ENCODE measurements at places on chromosomes 16 and 17. TPM values are rescaled to one million over a fixed set of nuclear protein-coding genes. Genes with fewer than 3 reads are reported as not detected.

GRCh38 chr17:18860161-18860972 is 2.4 kb downstream of the PRPSAP2 start:
- DNase-seq: no peak

GRCh38 chr16:86353148-86353547 is 157.2 kb upstream of the FOXF1 start:
- DNase-seq: no peak

Gene CMTR2
- 23.4 TPM for polyA plus RNA-seq

DNA sequence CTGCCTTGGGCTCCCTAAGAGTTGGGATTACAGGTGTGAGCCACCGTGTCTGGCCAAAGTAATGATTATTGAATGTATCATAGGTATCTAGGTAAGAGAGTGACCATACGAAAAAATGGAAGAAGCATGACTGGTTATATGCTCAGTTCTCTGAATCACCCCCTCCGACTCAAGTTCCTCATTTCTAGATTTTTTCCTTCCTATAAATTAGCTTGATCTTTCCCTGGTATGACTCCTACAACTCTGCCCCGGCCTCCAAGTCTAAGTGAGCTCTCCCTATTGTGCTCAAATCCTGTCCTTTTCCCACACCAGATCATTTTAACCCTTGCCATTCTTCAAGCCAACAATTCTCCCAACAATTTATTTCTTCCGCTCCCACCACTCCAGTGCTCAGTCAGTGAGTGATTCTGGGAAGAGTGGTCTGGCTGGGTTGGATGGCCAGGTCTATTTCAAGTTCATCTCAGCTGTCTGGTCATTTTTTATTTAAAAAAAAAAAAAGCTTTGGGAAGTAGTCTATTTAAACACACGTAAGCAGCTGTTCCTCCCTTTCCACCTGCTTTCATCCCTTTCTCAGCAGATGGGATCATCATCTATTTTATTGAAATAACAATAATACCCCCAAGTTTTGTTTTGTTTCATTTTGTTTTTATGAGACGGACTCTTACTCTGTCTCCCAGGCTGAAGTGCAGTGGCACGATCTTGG is 120.2 kb upstream of the HS3ST2 start:
- DNase-seq: no peak

GRCh38 chr17:50676065-50676975 is 31.4 kb downstream of the ANKRD40 start:
- no peak for DNase-seq

DNA sequence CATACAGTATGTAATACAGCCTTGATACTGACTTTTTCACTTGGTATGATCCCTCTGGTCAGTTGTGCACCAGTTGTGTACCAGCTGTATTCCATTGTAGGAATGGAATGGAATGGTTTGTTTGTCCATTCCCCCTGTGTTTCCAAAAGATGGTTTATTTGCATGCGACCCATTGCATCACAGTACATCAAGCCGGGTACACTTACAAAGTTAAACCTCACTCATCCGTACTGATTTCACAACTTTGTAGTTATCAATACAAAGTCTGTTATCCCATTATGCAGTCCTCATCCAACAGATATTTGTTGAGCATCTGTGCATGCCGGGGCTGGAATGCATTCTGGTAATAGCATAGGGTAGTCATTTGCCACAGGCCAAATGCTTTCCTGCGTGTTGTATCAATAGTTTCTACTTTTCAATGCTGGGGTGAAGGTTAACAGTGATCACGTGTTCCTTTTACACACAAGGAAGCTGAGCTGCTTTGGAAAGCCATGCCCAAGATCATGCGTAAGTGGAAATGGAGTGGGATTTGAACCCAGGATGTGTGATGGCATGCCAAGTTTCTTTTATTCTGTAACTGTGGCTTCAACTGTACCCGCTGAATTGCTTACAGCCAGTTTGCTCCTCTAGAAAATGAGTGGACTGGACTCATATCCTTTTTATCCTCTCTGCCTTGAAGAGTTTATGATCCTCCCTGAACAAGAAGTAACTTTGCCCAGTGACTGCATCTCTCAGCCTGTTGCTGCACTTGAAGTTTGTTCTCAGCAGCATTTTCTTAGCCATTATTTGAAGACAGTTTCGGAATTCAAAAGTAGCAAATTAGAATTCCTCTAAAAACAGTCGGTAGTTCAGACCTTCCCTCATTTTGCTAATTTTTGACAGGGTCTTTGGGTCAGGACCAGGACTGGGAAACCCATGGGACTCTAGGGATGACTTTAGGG is 228.5 kb downstream of the CCDC182 start:
- DNase-seq: no peak

GRCh38 chr16:3096362-3096761 is 2.7 kb downstream of the ZSCAN10 start:
- no peak for DNase-seq

GRCh38 chr16:47054306-47054705 is 80.8 kb upstream of the DNAJA2 start:
- DNase-seq: no peak

DNA sequence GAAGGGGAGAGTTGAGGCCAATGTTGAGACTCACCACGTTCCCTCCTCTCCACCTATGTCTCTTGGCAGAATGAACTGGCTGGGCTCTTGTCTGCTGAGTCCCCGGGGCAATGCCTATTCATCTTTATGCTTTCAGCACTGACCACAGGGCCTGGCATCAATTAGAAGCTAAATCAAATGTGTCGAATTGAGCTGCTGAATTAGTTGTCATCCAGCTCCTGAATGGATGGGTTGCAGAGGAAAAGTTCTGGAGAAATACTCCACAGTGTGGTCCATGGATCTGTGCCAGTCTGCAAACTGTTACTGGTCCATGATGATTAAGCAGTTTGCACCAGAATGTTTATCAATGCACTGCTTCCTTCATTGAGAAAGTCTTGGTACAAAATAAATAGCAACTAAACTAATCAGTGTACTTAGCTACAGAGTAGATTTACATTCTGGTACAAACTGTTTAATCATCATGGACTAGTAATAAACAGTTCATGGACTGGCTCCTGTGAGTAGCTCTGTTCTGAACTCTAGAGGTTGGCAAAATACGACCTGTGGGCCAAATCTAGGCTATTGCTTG is 4.6 kb downstream of the CNGB1 start:
- DNase-seq: no peak

GRCh38 chr17:31698751-31699150 is 160.3 kb downstream of the COPRS start:
- DNase-seq: no peak

Gene EIF1
- polyA plus RNA-seq: 836 TPM

Gene KRTAP2-1
- polyA plus RNA-seq: not detected

Gene TBX21
- 0.15 TPM for polyA plus RNA-seq

DNA sequence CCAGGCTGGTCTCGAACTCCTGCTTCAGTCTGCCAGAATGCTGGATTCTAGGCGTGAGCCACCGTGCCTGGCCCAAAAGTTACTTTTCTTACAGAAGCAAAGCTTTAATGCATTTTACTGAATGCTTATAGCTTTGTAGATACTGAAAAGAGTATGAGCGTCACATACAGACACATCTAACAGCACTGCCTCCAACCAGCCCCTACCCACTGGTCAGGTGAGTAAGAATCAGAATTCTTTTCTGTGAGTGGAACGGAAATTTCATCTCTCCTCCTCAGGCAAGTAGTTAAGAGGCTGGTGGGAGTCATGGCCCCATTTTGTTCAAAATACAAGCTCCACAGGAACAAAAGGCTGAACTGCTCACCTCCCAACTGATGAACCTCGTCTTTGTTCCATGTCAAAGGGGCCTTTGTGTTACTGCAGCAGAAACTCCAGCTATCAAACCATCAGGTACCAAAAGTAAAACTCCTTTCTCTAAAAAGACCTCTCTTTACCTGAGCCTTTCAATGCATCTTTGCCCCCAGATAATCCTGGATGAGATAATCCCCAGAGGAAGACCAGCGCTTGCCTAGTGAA is 92.4 kb upstream of the RPH3AL start:
- DNase-seq: no peak

- DNase-seq: no peak
These were observed 5.9 kb downstream of the CA5A start for GRCh38 chr16:87930456-87930855.

- no peak for DNase-seq
These were observed 239.1 kb downstream of the GRIN2A start for GRCh38 chr16:9943121-9943520.

Gene MPP3
- polyA plus RNA-seq: 5.8 TPM

GRCh38 chr17:60253048-60253447 is 103.3 kb downstream of the CA4 start:
- DNase-seq: no peak

Gene CRHR1
- polyA plus RNA-seq: not detected

- DNase-seq: no peak
These were observed 82.2 kb downstream of the MYO1D start for GRCh38 chr17:32794533-32795246.

Gene CCDC92B
- 0.35 TPM for polyA plus RNA-seq

DNA sequence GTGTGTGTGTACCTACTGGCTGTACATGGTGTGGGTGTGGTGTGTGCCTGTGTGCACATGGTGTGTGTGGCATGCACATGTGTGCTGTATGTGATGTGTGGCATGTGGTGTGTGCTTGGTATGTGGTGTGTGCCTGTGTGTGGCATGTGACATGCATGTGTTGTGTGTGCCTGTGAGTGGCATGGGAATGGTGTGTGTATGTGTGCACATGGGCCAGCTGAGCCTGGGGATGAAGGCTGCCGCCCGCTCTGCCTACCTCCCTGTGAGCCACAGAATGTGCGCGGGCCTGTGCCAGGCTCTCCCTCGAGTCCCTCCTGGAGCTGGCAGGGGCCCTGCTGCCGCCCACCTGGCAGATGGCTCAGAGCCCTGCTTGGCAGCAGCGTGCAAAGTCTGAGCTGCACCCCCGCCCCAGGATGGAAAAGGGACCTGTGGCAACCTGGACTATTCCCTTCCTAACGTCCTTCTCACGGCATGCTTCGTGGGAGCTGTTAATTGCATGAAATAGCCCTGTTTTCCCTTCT is 9.3 kb downstream of the PRSS27 start:
- DNase-seq: no peak

Gene CUEDC1
- polyA plus RNA-seq: 54.0 TPM

Gene GUCY2D
- 0.15 TPM for polyA plus RNA-seq

- no peak for DNase-seq
These were observed 62.8 kb downstream of the GRB7 start for GRCh38 chr17:39800540-39800939.

Gene NPTX1
- polyA plus RNA-seq: 0.43 TPM

Gene STX1B
- polyA plus RNA-seq: 1.2 TPM

GRCh38 chr17:8220783-8221662 is 10.6 kb upstream of the AURKB start:
- DNase-seq: peak; percentile 93

GRCh38 chr16:10242097-10242496 is 59.9 kb upstream of the GRIN2A start:
- DNase-seq: no peak

DNA sequence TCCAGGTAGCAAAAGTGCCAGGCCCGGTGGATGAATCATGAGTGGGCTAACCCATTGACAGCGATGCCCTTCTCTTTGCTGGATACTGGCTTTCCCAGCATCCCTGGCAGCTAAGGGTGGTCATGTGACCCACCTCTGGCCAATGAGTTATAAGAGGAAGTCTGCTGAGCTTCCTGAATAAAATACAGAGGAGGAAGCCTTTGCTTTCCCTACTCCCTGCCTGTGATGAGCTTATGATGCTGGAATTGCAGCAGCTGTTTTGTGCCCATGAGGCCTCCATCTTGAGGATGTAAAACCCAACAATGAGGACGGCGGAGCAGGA is 15.0 kb upstream of the ATP2A3 start:
- DNase-seq: no peak

Gene CDRT15
- 0.86 TPM for polyA plus RNA-seq

Gene TMC8
- 3.7 TPM for polyA plus RNA-seq

- DNase-seq: no peak
These were observed 797 bp downstream of the GRB7 start for GRCh38 chr17:39738568-39738901.

DNA sequence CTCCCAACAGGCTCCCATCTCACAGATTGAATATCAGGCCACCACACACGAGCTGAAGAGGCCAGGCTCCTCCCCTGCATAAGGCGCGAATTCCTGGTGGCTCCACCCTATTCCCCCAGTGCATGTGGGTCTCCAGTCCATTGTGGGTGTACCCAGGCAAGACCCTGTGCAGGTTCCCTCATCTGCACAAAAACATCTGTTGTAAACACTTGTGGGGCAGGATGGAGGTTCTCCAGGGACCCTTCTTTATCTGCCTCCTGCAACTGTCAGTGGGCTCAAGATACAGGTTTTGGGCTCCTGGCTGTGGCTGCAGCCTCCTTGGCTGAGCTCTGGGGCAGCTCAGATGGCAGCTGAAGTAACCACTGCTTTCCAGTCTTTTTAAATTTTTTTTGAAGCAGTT is 17.6 kb upstream of the LGALS9 start:
- DNase-seq: no peak
